ELF-1 (cell line): ENCODE measurements at places on chromosomes 7 and 10.

DNA sequence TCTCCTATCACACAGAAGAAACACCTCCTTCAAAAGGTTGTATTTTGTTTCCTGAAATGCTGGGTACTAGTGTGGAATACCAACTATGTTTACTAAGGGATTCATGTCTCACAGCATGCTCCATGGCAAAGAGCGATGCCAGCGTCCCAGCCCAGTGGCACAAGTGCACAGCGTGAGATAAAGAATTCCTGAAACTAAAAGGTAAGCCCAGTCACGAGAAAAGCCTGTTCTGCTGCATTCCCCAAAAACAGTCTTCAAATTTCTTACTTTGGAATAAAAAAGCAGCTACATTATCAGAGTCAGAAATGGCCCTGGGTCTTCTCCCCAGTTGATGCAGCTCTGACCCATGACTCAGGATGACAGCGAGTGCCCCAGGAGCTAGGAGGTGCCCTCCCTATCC lies 53.1 kb upstream of the DDC start:
- no peak for DNase-seq

DNA sequence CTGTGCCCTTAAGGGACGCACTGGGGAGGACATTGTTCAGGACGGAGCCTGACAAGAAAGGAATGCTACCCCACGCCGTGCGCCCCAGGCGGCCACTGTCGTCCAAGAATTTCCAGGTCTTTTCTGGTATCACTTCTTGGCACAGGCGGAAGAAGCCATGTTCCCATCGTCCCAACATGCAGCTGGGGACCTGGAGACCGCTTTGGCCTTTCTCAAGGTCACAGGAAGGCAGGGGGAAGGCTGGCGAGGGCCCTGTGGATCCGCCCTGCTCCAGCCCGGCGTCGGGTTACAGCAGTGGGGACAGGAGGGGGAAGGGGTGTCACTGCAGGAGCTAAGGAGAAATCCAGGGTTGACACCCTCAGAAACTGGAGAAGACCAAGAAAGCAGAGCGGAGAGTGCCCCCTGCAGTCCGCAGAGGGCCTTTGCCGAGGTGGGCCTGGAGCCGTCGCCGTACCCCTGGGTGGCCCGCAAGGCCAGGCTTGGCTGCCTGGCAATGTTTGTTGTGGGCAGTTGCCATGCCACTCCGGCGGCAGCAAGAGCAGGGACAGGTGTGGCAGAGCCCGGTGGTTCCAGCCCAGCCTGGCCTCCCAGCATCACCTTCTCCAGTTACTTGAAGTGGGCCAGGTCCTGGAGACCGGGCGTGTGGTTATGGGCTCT lies 104.1 kb downstream of the LHPP start:
- DNase-seq, result peak; percentile 89

GRCh38 chr10:116190883-116191282 lies 82.1 kb downstream of the GFRA1 start:
- no peak for DNase-seq

GRCh38 chr10:101097881-101098280 lies 33.2 kb upstream of the TLX1 start:
- DNase-seq, result peak; percentile 33

- no peak for DNase-seq
Observed at GRCh38 chr10:6044060-6044459, 18.1 kb downstream of the IL2RA start.

GRCh38 chr7:43669286-43670081 lies 59.8 kb downstream of the COA1 start:
- peak; percentile 86 for DNase-seq

GRCh38 chr7:121212036-121212435 lies 116.8 kb upstream of the WNT16 start:
- no peak for DNase-seq

- DNase-seq, result no peak
Observed at GRCh38 chr7:74267756-74268565, 13.8 kb upstream of the RFC2 start.

- no peak for DNase-seq
Observed at GRCh38 chr7:139034855-139035585, 822 bp downstream of the ZC3HAV1L start.

DNA sequence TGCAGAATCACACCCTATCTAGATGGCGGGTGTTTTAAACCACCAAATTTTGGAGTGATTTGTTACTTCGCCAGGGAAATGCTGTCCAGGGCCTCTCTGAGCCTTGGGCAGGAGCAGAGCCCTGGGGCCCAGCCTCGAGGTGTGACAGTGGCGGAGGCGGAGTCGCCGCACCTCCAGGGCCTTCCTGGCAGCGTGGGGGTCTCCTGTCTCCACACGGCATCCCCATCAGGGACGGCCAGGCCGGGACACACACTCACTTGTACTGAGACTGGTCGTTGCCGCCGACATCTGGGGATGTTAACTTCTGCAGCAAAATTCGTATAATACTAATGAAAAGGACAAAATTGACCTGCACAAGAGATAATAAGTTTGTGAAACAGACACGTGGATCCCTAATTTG lies 110.7 kb downstream of the VIPR2 start:
- no peak for DNase-seq

DNA sequence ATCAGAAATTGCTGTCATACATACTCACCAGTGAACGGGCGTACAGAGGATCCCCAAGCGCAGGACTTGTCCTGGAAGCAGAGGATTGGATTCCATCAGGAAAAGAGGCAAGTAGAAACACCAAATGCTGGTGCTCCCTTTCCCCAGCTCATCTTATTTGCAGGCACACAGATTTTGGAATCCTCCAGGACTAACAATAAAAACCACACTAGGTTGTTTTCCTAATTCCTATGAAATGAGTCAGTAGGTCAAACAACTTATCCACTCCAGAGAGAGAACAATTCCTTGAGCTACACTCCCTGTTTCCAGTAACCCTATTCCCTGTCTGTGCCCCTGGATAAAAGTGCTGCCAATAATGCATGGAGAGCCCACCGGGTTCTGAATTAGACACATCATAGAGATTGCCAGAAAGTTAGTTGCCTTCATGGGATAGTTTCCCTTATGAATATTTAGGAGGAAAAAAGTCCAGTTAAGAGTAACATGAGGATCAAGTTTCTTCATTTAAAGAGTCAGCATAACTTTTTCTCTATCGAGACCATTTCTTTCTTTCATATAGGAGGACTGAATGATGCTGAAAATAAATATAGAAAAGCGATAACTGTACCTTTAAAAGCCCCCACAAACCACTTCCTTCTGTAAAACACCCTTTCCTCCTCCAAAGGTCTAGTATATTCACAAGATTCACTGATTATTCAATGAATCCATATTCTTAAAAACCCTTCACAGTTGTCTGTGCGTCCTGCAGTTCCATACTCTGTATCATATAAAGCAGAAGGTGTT lies 178.3 kb upstream of the KLF14 start:
- DNase-seq, result no peak

DNA sequence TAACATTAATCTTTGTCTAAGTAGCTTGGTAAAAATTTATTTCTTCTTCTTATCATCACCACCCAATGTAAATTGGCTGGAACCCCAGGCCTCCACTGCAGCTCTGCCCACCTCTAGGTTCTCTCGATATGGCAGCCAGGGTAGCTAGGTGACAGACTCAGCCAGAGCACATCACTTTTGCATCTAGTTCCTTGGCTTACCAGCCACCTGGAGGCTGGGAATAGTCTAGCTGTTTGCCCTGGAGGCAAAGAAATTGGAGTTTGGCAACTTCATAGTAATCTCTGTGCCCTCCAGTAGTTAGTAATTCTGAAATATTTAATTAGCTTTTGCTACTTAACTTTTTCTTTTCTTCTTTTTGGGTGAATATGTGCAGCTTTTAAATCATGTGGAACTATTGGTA lies 9.4 kb downstream of the IFRD1 start:
- no peak for DNase-seq

GRCh38 chr10:42975558-42976340 lies 101.1 kb upstream of the RET start:
- no peak for DNase-seq

DNA sequence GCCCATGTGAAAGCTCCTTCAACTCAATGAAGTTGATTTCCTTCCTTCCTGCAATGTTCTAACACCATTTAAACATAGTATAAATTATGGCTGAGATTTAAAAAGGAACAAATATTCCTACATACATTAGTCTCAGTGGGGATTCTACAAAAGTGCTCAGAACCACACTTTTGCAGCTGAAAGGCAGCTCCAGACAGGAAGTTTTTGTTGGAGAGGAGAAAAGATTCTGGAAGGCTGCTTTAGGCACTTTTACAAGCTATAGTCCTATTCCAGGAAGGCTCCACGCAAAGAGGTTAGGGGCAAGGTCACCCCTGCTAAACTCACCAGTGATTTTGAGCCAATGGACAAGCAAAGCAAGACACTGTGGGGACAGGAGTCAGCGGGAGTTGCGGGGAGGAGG lies 179.2 kb upstream of the CDCA7L start:
- no peak for DNase-seq

- DNase-seq, result no peak
Observed at GRCh38 chr7:115191526-115191925, 269.6 kb downstream of the MDFIC start.

DNA sequence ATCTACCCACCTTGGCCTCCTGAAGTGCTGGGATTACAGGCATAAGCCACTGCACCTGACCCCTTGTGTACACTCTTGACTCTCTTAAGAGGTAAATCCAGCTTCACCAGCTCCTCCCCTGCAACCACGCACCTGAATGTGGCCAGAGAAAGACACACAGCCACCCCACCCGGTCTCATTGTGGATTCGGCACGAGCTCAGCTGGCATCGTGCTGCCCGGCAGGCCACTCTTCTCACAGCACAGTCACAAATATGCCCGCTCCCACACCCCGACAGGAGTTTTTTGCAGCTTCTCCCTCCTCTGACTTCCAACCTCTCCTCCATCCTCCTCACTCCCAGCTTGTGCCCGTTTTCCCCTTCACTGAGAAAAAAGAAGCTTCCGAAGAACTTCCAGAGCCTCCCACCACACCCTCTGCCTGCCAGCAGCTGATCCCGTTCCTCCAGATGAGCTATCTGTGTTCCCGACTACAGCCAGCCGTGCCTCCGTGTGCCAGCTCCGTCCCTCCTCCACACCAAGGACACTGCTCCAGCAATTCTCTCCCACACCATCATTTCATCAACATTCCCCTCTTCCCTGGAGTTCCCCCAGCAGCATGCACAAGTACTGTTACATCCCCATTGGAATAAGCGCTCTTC lies 8.0 kb upstream of the SMARCD3 start:
- no peak for DNase-seq

GRCh38 chr10:5206799-5207198 lies 10.2 kb downstream of the AKR1C4 start:
- DNase-seq, result no peak
